ENCODE measurements at places on chromosomes 6 and 20.

- no peak for DNase-seq
These were observed 42.2 kb downstream of the CDH26 start for GRCh38 chr20:60000271-60001042.

DNA sequence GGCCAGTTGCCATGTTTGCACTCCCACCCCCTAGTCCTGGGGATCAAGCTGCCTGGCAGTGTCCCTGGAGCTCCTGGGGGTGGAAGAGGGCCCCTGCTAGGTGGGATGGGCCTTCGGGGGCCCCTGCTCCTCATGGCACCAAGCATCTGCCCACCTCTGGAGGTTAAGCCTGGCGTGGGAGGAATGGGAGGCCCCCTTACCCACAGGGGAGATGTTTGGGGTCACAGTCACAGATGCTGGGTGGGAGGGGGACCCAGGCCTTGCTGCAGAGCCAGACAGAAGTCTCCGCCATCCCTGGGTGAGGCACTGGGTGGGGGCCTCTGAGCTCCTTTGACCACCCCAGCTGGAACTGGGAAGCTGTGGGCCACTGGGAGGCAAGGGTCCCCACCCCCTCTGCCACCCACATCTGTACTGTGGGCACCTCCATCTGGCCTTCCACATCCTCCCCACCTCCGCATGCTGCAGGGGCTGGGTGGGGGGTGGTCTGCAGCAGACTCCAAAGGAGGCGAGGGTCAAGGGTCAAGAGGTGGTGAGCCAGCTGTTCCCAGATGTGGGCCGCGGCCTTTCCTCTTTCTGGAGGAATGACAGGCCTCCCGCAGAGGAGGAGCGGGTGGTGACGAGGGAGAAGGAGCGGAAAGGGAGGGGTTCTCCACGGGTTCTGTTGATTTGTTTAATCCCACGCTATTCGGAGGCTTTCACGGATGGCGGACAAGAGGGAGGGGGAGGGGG, 41.5 kb downstream of the YTHDF1 start:
- no peak for DNase-seq

DNA sequence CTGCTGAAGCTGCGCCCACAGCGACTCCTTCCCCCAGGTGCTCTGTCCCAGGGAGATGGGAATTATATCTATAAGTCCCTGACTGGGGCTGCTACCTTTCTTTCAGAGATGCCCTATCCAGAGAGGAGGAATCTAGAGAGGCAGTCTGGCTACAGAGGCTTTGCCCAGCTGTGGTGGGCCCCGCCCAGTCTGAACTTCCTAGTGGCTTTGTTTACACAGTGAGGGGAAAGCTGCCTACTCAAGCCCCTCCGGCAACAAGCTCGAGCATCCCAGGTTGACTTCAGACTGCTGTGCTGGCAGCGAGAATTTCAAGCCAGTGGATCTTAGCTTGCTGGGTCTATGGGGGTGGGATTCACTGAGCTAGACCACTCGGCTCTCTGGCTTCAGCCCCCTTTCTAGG, 152.5 kb upstream of the MAP3K7 start:
- no peak for DNase-seq

DNA sequence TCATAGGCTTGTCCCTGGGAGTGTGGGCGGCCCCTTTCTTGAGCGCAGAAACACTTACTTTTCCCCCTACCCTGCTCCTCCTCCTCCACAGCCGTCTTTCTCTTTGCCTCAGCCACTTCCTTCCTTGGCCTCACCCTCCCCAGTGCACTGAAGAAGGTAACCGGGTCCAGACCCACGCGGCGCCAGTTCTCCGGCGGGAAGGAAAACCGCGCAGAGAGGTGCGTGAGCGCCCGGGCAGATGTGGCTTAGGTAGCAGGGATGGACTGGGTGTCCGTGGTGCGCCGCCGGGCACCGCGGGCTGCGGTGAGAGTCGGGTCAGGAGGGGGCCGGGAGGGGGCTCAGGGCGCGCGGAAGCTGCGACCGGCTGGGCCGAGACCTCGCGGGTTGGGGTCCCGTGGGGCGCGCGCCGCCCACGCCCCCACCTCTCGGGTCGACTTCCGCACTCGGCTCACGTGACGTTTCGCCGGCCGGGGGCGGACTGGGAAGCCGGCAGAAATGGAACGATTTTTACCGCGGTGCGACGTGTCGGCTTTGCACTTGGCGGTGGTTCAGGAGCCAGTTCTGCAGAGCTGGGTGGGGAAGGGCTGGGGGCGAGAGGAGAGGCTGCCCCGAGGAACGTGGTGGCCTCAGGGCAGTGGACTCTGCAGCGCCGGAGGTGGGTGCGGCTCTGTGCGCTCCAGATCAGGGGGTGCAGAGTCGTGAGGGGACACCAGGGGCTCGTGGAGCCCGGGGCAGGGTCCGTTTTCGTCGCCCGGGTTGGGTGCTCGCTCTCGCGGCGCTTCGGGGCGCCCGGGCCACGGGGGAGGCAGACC, at the start of gene ABRACL:
Gene ABRACL (plus strand): TSS at position 88 of the 812 bp plus-strand sequence. CDS start 5,416 bp downstream, outside the sequence.
- peak; percentile 87 for DNase-seq

- DNase-seq = no peak
These were observed 758.3 kb downstream of the KIF16B start for GRCh38 chr20:15814911-15815310.

DNA sequence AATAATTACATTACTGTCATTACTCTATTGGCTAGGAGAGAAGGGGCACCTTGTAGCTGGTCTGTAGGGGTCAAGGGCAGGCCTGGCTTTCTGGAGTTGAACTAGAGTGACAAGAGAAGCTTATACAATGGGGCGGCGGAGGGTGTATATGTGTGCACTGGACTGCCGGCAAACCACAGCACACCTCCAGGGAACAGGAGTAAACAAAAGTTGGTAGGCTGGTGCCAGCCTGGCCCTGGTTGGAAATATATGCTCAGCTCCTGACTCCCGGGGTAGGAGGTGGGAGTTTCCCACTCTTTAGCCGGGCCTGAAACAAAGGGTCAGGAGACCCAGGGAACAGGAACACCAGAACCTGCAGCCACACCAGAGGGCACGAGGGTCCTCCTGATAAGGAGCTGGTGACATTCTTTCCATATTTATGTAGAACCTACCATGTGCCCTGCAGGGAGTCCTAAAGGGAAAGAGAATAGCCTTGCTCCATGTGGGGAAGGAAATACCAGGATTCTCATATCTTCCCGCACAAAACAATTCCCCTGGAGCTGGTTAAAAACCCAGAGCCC, 5.1 kb downstream of the C6orf132 start:
- no peak for DNase-seq

GRCh38 chr20:22789676-22790075, 205.3 kb upstream of the FOXA2 start:
- no peak for DNase-seq

DNA sequence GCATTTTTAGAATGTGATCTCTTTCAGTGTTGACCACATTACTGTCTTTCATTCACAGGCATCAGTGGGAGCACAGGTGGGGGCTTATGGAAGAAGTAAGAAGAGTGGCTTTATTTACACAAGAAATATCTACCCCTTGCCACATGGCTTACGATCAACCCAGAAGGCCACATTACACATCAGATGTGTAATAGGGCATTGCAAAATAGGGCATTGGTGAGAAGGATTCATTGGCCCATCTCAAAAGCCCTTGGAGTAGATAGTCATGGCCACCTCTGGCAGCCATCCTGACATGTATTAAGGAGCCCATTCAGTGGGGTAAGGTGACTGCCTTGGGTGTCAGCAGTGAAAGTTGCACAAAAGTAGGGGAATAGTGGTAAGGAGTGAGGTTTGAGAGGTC, 97.5 kb downstream of the MAFB start:
- DNase-seq = no peak

Data from posterior vena cava (tissue), 2 donors.